HS-5 (cell line): ENCODE measurements at places on chromosomes 6 and 20.

GRCh38 chr20:32203356-32204204, 4.0 kb downstream of the PLAGL2 start:
- no peak for DNase-seq

DNA sequence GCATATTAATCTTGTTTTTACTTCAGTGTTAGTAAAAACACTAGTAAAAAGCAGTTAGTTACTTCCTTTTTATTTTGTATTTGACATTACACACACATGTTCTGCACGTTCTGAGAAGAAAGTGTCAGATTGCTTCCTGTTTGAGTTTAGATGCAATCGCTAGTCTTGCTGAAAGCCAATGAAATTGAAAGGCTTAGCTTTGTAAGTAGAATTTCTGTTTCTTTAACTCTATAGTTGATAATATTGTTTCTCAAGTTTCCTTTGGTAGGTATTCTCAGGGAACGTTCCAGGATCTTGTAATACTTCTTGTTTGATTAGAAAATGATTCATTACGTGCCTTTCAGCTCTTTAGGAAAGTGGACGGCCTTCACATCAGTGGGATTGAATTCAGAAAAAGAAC, 55.0 kb downstream of the CDKAL1 start:
- DNase-seq = no peak

DNA sequence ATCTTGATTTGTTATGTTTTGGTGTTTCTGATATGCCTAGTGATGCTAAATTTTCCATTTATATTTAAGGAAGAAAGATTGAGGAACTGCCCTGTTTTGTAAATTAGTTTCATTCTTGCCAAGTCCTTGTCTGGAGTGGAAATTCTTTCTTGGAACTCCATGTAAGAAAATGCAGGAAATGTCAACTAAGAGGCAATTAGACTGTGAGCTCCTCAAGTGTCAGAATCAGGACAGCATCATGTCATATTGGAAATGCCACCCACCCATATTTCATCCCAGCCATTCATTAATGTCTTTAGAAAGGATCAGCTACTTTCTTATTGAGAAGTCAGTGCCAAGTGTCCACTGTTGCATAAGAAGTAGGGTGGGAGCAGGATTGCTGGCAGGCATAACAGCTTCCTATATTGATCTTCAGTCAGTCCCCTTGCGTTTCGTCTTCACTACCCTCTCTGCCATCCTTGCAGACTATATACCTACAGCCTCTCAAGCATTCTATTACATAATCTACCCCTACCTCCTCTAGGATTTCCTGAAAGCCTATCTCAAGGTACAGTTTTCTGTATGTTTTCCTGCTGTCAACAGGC, 42.4 kb downstream of the HAO1 start:
- no peak for DNase-seq

GRCh38 chr6:19757036-19757435, 80.1 kb upstream of the ID4 start:
- peak; percentile 36 for DNase-seq

DNA sequence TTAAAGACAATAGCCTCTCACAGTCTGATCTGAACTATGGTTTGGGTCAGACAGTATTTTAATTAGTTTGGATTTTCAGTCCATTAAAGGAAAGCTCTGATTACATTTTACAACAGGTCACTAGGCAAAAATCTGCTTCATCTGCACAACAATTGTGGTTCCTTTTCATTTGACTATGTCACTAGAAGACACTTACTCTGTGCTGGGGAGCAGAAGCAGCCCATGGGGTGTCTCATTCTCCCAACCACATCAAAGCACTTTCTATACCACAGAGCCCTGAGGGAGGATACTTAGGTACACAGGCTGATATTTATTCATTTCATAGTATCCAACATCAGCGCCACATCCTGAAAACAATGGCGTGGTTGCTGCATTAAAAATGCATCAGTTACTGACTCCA, 36.6 kb upstream of the HDAC2 start:
- DNase-seq = no peak

DNA sequence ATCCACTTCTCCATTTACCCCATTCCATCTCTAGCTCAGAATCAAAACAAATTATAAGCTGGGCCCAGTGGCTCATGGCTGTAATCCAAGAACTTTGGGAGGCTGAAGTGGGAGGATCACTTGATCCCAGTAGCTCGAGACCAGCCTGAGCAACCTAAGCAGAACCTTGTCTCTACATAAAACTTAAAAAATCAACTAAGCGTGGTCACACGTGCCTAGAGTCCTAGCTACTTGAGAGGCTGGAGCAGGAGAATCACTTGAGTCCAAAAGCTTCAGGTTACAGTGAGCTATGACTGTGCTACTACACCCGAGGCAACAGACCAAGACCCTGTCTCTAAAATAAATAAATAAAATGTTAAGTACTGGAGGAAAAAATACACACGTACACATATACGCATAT, 74.7 kb upstream of the RUNX2 start:
- DNase-seq = no peak

- DNase-seq = peak; percentile 94
Measured at GRCh38 chr6:71478834-71479541, 190.4 kb downstream of the OGFRL1 start.

DNA sequence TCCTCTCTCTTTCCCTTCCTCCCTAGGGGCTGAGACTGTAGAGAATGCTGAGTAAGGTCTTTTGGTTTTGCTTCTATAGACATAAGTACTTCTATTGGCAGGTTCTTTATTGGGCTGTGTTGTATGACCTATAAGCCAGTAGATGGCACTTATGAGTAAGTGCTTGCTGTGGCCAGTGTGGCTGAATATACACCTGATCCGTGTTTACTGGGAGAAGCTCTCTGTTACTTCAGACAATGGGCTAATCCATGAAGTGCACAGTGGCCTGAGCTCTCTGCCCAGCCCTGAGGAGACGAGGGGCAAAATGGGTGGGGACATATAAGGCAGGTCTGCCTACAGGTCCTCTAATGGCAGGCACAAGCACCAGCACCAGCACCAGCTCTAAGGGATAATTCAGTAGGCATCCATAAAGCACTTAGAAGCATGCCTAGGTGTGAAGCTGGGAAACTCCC, 610.3 kb downstream of the RNF144B start:
- DNase-seq = no peak

- DNase-seq = no peak
Measured at GRCh38 chr6:27052731-27053082, 194.8 kb upstream of the PRSS16 start.

- DNase-seq = no peak
Measured at GRCh38 chr6:148502083-148502772, 159.6 kb downstream of the SASH1 start.

DNA sequence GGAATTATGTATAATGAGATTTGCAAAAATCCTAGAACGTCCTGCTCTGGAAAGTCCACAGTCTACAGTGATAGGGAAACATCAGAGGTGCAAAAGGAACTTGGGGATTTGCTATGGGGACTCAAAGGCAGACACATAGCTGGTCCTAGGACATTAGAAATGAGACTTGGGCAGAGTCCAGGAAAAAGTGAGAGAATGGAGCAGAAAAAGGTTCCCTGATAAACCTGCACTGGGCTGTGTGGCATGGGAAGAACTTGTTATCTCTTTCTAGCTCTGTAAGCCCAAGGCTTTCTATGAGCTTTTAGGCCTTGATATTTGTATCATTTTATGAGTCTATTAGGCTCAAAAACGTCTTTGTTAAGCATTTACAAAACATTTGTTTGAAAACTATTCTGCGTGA, 15.2 kb downstream of the PRND start:
- DNase-seq = no peak

DNA sequence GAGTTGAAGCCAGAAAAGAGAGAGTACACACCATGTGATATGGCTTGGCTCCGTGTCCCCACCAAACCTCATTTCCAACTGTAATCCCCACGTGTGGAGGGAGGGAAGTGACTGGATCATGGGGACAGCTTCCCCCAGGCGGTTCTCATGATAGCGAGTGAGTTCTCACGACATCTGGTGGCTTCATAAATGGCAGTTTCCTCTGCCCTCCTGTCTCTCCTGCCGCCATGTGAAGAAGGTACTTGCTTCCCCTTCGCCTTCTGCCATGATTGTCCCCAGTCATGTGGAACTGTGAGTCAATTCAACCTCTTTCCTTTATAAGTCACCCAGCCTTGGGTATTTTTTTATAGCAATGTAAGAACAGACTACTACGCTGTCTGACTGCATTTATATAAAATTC, 40.3 kb downstream of the TAF4 start:
- no peak for DNase-seq

GRCh38 chr20:62326559-62326958, 23.8 kb downstream of the ADRM1 start:
- no peak for DNase-seq

DNA sequence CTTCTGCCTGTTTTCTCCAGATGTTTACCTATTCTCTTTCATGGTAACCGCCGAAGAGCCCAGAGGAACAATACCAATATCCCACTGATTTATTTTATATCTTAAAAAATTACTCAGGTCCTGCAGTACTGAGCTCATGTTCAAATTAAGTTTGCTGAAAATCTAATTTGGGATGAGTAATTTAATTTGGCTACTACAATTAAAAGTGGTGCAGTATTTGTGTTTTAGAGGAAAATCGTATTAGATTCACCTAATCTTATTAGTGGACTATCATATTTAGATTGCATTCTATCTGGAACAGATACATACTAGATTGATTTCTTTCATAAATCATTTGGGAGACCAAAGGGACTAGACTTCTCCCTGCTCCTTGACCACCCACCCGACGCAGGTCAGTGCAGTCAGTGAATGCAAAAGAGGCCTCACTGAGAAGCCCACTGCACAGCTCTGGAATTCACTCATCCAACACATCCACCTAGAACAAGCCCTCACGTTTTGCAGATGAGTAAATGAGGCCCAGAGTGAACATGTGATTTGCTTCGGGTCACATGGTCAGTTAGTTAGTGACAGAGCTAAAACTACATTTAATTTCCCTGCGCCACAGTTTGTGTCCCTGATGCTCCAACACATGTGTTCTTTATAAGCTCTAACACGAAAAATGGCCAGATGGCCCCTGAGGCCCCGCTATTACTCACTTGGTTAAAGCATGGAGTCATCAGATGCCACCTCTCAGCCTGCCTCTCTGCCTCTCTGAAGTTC, 101.8 kb downstream of the TRERF1 start:
- DNase-seq = no peak

GRCh38 chr6:41957117-41957516, 15.5 kb upstream of the CCND3 start:
- no peak for DNase-seq

DNA sequence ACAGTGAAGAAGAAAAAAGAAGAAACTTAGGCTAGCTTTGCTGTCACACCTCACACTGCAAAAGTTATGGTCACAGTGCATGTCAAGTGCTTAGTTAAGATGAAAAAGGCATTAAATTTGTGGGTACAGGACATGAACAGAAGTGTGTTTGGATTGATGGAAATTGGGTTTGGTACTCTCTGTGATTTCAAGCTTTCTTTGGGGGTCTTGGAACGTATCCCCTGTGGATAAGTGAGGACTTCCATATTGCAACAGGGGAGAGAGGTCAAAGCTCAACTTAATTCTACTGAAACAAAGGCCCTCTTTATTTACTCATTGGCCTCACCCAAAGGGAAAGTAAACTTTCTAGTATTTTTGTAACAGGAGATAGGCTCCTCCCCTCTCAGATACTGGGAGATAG, 138.3 kb upstream of the FUT9 start:
- no peak for DNase-seq

- DNase-seq = no peak
Measured at GRCh38 chr6:52015953-52016352, 71.5 kb downstream of the PKHD1 start.

GRCh38 chr6:80566361-80566760, 459.9 kb downstream of the BCKDHB start:
- DNase-seq = no peak

DNA sequence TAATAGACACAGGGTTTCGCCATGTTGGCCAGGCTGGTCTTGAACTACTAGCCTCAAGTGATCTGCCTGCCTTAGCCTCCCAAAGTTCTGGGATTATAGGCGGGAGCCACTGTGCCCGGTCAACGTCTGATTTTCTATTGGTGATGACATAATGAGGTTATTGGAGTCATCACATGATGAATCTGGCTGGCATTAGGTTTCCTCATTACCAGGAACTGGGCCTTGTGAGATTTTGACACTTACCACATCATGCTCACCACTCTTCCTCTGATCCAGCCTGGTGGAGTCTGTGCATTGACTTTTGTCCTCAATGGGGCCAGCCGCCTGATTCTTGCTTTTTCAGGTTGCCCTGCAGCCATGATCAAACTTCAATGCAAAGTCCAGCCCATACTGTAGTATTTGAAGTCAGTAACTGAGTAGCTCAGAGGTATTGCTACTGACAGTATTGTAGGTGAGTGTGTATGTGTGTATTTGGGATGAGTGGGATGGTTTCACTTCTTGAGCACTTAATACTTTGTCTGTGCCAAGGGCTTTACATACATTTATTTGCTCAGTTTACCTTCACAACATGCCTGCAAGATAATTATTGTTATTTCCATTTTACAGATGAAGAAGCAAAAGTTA, 16.0 kb downstream of the ANKS1A start:
- no peak for DNase-seq

GRCh38 chr6:4521070-4521469, 255.1 kb upstream of the CDYL start:
- no peak for DNase-seq

- no peak for DNase-seq
Measured at GRCh38 chr6:170012037-170012330, 260.6 kb downstream of the ERMARD start.

DNA sequence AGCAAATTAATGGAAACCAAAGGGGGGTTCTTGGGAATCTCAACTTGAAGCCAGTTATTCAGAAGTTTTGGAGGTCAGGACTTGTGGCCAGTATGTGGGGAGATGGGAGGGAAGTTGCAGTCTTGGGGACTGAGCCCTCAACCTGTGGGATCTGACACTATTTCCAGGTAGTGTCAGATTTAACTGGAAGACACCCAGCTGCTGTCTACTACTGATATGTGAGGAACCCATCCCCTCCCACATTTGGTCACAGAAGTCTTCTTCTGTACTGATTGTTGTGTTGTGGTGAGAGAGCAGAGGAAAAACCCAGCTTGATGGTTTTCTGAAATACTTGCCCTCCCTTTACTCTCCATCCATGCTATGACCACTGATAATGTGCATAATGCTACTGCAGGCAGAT, 134.0 kb downstream of the QRSL1 start:
- no peak for DNase-seq

- no peak for DNase-seq
Measured at GRCh38 chr6:36688063-36688738, 9.4 kb upstream of the RAB44 start.

DNA sequence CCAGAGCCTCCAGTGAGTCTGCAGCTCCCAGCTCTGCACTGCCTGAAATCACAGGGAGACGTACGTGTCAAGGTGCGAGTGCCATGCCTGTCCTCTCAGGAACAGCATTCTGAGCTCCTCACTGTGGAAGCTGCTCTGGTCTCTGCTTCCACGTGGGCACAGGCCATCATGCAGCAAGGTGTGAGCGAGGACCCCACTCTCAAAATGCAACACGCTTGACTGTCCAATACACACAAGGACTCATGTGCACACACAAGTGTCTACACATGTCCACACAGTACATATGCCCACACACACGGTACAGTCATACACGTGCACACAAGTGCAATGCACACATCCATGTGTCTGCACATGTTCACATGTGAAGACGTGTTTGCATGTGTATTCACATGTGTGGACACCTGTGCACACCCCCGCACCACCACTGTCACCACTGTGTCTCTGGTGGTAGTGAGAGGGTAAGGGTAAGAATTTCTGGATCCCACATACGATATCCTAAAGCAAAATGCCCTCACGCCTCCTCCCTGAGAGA, 260.5 kb downstream of the DLL1 start:
- DNase-seq = no peak
